ENCODE measurements at places on chromosomes 12 and 14.

DNA sequence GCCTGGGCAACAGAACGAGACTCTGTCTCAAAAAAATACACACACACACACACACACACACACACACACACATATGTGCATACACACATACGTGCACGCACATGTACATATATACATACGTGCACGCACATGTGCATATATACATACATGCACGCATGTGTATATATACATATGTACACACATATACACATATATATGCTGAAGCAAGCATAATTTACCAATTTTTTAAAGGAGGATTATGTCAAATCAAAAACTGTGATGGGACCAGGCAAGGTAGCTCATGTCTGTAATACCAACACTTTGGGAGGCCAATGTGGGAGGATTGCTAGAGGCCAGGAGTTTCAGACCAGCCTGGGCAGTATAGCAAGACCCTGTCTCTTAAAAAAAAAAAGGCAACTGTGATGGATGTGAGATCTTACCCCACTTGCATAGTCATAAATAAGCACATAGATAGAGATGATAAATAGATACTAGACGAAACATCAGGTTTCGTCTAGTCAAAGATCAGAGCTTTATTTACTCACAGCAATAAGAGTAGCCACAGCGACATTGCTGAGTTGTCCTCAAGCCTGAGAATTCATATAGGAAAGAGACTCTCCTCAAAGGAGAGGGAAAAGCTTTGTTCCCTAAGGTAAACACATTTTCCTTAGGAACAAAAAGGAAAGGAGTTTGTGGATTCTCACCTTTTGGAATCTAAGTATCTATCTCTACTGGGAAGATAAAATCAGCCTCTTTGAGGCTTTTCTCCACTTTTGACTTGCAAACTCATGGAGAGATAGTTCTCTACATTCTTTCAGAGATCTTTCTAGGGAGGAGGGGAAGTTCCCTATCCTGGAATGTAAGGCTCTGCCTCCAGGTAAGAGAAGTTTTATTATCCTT is 74.7 kb upstream of the AMN1 start:
- DNase-seq, result no peak

GRCh38 chr14:104750056-104750752 is 2.7 kb upstream of the SIVA1 start:
- no peak for DNase-seq

GRCh38 chr12:13499008-13499407 is 302.5 kb downstream of the EMP1 start:
- DNase-seq, result no peak

GRCh38 chr12:64877363-64878004 is 53.0 kb downstream of the TBC1D30 start:
- DNase-seq, result no peak

GRCh38 chr14:90263748-90264449 is 7.5 kb downstream of the PSMC1 start:
- no peak for DNase-seq

GRCh38 chr14:104280085-104280901 is 141.9 kb downstream of the KIF26A start:
- DNase-seq, result peak; percentile 50

DNA sequence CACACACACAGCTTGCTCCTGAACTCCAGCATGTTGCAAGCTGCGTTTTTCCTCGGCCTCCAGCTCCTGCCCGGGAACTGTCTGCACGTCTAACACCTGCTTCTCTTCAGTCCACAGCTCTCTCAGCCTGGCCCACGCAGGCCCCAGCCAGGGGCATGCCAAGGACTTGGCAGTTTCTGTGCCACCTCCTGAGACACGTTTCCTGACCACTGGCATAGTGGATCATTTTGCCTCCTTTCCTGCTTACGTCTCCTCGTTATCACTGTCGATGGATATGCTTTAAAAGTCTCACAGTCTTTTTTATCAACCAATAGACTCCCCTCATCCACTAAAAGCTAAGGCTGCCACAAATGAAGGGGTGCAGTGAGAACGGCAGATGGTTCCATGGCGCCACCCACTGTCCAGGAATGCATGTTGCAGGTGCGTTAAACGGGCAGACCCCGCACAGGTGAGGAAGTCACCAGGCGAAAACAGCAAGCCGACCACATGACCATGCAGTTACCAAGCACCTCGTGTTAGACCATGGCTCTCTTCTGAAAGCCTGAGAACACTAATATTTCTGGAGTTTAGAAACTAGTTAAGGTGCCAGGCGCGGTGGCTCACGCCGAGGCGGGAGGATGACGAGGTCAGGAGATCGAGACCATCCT is 14.7 kb upstream of the TEAD4 start:
- DNase-seq, result peak; percentile 50

- no peak for DNase-seq
These were observed 8.3 kb downstream of the MVK start for GRCh38 chr12:109581856-109582255.

GRCh38 chr14:33110737-33111443 is 172.2 kb downstream of the NPAS3 start:
- no peak for DNase-seq
